ENCODE measurements at places on chromosomes 5 and 9.

- DNase-seq = no peak
Observed at GRCh38 chr9:34628656-34629490, at the start of gene ARID3C. Gene ARID3C (minus strand): TSS chr9:34629066. CDS start chr9:34628014, 1,052 bp downstream.

DNA sequence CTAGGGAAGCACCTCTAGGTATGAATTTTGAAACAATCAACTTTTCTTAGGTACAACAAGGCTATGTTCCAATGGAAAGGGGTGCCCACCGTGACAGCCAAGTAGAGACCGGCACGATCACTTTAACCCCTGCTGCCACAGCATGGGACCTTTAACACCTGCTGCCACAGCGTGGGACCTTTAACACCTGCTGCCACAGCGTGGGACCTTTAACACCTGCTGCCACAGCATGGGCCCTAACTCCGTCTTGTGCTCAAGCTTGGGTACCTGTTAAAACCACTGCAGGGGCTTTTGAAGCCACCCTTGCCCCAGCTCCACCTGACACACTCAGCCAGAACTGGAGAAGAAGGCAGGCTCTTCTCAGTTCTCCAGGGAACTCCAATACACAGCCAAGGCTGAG lies 18.2 kb upstream of the MXD3 start:
- DNase-seq = no peak

GRCh38 chr9:13140843-13141592 lies 138.5 kb downstream of the MPDZ start:
- DNase-seq = no peak

DNA sequence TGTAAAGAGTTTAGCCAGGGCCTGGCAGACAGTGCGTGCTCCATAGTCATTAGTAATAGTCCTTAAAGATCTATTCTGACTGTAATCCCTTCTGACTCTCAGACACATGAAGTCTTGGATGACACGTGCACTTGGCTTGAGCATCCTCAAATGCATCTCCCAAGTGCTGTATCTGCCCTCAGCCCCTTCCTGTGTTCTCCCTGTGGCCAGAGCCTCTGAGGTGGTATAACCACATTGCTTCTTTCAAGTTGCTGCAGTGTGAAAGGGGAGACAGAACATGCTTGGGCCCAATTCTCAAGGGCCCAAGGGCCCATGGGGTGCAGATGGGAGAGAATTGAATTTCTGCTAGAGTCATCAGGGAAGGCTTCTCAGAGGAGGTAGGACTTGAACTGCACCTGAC lies 30.1 kb upstream of the HAND1 start:
- no peak for DNase-seq

DNA sequence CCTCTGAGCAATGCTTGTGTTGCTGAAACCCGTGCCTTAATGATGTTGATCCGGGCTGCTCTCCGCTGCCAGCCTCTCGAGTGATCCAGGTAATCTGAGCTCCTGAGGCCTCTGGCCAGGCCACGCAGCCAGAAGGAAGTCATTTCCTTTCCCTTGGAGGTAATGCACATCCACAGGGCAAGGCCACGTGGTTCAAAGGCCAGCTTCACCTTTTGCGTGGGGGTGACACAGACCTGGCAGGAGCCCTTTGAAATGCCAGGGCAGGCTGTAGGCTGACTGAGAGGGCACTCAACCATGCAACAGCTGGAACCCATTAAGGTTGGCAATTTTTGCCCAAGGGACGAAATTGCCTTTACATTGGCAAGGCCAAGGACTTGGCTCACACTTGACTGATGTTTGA lies 80.4 kb downstream of the LIX1 start:
- DNase-seq = no peak

DNA sequence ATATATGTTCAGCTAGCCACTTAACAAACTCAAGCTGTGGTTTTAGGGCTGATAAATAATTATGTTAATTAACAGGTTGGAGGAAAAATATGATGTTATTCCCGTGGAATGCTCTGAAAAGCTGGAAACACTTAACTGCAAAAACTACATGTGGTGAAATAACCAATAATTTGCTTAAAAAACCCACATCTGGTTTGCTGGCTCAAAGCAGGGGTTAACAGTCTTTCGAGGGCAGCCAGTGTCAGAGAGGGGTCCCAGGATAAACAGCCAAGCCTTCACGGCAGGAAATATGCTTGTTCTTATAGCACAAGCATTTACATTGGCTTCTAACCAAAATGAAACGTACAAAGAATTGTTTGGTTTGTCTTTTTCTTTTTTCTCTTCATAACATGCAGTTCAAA lies 254.0 kb upstream of the GAS1 start:
- no peak for DNase-seq

DNA sequence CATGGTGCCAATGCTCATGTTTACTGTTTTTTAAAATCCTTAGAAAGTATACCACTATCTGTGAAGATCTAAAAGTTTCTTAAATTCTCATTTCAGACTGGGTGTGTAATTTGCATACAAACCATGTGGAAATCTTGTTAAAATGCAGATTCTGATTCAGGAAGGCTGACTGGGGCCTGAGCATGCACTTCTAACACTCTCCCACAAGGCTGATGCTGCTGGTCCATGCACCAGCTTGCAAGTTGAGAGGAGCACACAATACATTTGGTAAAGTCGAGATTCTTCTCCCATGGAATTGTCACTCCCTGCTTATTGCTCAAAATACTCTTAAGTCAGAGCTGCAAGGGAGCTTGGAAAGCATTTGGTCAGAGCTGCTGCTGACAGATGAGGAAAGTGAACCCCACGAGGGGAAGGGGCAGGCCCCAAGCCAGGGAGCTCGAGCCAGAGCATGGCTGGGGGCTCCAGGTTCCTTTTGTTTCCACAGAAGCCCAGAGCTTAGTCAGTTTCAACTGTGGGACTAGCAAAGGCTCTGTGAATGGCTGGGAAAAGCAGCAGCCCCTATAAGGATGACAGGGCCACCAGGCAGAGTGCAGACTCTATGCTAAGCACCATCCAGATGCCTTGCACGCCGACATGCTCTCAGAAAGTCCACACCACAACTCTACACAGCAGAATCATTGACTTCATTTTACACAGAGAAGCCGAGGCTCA lies 93.5 kb upstream of the HAND1 start:
- no peak for DNase-seq

DNA sequence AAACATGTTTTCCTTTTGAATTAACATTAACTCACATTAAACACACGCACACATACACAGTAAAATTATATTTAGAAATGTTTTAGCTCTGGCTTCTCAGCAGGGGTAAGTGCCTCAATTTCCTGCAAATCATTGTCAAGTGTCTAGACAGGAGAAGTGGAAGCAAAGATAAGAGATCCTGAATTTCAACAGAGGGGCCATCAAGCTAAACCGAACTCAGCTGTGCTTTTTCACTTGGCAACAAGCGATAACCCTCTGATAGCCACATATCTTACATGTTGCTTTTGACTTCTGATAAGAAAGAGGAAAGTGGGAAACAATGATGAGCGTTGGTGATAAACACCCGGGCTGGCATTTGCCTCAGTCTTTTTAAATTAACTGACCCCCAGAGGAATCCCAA lies 79.7 kb upstream of the SPDL1 start:
- DNase-seq = no peak

GRCh38 chr9:87179553-87180340 lies 232.4 kb upstream of the GAS1 start:
- DNase-seq = no peak

GRCh38 chr9:119458068-119458467 lies 88.8 kb upstream of the BRINP1 start:
- DNase-seq = no peak

DNA sequence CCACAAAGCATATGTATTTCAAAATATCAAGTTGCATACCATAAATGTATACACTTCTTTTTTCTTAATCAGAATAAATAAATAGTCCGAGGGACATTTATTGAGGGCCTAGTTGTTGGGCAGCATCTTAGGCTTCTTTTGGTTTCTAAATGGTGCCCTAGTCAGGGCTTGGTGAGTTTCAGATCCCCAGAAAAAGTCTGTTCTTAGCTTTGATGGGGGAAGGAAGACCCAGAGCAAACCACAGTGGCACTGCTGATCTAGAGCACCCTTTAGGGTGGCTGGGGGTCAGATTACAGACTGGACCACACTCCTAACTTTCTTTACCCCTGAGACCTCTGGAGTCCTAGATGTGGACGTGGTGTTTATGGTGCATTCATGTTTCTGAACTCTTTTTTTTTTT lies 97.8 kb downstream of the C9orf152 start:
- no peak for DNase-seq

DNA sequence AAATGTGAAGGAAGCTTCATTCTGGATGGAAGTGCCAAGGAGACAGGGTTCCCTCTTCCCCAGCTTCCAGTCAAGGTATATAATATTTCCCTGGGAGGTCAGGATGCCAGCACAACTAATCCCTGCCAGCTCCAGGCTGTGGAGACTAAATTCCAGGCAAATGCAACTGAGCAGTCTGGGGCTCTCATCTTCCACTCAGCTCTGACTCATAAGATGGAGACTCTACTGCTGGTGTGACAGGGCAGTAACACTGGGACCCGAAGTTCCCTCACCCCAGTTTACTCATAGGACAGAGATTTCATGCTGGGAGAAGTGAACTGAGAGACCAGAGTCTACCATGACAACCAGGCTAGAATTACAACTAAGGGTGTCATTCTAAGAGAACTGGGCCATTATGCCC lies 235.4 kb downstream of the FSTL4 start:
- no peak for DNase-seq

GRCh38 chr9:95494416-95495371 lies 22.1 kb downstream of the PTCH1 start:
- peak; percentile 49 for DNase-seq

DNA sequence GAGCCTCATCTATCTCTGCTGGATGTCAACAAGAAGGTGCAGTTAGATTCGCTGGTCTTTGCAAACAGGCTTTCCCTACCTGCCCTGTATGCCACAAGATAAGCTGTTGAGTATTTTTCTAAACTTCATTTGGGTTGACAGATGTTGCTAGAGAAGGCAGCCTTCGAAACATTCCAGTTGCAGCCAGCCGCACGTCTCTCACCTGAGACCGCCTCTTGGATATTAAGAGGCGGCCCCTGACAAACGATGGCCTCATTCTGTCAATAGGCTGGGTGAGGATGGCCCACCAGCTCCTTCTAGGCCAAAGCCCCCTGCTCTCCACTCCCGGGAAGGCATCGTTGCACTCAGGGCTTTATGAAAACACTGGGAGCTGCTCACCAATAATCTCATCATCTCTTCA lies 181.6 kb downstream of the DAB2IP start:
- DNase-seq = no peak

DNA sequence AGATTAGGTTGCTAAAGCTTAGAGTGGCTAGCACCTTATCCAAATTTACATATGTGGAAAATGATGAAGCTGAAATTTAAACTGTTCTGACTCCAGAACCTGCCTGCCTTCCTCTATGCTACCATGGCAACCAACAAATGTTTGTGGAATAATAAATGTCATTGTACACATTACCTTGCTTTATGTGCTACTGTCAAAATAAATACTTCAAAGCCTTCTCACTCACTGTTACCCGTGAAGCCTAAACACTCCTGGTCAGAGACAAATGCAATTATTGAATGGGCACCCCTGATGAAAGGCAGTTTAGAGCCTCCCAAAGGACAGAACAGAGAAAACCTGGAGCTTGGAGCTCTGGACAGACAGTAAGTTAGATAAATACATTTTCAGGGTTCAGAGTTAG lies 158.6 kb downstream of the FAM114A2 start:
- DNase-seq = no peak

GRCh38 chr5:128637031-128637430 lies 99.0 kb upstream of the FBN2 start:
- no peak for DNase-seq

GRCh38 chr5:107456281-107456715 lies 214.4 kb downstream of the EFNA5 start:
- no peak for DNase-seq

DNA sequence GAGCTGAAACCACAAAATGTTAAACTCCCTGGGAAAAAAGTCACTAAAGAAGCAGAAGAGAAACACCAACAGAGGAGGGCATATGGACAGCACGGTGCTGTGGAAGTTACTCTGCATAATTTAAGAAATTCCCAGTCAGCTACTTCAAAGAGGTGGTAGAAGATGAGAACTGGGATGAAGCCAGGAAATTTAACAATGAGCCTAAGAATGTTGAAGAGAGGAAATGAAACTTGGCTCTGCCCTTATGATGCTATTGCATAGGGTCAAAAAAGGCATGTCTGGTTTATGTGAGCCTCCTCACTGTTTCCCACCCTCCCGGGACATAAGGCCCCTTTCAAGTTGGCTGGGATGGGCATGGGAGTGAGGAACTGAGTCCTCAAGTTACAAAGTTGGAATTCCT lies 25.4 kb upstream of the SNX18 start:
- DNase-seq = no peak

DNA sequence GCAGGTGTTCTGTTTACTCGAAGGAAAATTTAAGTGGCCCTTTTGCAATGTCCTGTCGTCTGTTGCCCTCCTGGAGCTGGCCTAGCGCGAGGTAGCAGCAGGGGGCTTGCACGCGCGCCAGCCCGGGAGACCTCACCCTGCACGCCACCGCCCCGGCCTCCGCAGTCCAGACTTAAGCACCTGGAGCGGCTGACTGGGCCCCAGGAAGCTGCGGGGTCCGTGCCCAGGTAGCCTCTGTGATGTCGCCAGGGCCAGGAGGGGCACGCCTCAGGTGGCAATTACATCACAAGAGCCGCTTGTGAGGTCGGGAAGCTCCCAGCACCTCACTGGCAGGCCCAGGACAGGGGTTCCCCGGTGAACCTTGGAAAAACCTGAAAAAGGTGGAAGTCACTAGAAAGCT lies at the start of gene SAXO1:
TSS of gene SAXO1 (minus strand) at position 195 of the 400 bp plus-strand sequence. CDS start 301 bp downstream, outside the sequence.
- DNase-seq = no peak

DNA sequence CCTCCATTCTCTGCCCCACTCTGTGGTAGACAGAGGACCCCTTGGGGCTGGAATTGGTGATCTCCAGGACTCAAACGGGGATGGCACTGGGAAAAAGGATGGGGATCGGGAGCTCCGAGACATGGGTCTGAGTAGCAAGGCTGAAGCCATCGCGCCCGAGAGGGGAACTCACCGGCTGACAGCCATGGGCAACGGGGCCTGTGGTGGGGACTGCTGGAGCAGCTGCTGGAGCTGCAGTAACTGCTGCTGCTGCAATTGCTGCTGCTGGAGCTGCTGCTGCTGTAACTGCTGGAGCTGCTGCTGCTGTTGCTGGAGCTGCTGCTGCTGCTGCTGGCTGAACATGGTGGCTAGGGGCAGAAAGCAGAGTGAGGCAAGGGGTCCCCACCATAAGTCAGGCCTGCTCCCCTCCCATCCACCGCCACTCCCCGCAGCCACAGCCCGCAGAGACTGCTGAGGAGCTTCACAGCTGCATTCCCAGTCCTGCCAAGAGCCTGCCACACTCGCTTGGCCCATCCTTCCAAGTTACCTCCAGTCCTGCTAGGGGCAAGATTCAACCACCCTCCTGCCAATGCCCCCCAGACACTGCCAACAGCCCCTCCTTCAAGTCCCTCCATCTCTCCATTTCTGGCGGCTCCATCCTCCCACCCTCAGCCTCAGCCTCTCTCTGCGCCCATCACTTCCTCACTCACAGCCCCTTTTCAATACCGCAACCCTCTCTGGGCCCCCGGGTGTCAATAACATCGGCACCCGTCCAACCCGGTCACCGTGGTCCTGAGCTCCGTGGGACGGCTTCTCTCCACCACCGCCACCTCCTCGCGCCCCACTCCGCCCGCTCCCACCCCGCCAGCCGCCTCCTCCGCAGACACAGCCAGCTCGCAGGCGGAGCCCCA lies 611 bp downstream of the CIZ1 start:
- no peak for DNase-seq

GRCh38 chr5:113336975-113337374 lies 97.8 kb downstream of the TSSK1B start:
- peak; percentile 86 for DNase-seq
